Mesenteric fat pad (tissue), 1 donor: ENCODE measurements at places on chromosomes 7 and 10. TPM values are rescaled to one million over a fixed set of nuclear protein-coding genes. Genes with fewer than 3 reads are reported as not detected.

GRCh38 chr7:918118-918425 is 36.4 kb downstream of the ADAP1 start:
- DNase-seq = no peak

- DNase-seq = no peak
These were observed 765 bp downstream of the WBP1L start for GRCh38 chr10:102744374-102745051.

PLCE1 gene
- 5.7 TPM for total RNA-seq

SLC26A3 gene
- 0.45 TPM for total RNA-seq

DNA sequence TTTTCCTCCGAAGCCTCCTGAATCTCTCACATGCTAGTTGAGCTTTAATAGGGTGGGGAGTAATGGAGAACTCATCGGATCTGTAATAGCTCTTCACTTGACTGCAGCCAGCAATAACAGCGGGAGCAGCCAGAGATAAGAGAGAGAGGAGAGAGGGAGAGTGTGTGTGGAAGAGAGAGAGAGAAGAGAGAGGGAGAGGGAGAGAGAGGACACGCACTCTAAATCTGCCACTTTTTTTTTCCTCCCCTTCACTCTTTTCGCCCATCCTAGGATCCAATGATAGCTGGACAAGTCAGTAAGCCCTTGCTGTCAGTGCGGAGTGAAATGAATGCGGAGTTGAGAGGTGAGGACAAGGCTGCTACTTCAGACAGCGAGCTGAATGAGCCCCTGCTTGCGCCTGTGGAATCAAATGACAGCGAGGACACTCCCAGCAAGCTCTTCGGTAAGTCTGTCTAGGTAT is 107.9 kb downstream of the POU6F2 start:
- DNase-seq = no peak
